ENCODE measurements at places on chromosomes 1 and 21.

- no peak for DNase-seq
Observed at GRCh38 chr1:206447792-206448191, 22.5 kb upstream of the IKBKE start.

DNA sequence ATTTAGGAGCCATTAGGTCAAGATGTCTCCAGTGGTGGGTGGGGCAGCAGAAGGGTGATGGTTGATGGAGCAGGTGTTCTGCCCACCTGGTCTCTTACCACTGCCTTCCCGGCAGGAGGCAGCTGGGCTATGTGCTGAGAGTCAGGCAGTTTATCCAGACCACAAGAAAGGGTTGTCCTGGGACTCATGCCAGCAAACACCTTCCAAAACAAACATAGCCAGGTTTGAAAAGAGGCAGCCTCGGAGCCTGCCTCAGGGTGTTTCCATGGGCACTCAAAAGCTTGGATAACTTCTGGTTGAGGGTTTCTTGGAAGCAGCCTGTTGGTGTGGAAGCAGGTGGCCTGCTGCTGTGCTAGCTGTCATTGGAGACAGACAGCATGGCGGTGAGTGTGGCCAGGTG lies 187.2 kb downstream of the PCP4 start:
- DNase-seq, result no peak

GRCh38 chr1:214027498-214027897 lies 39.7 kb downstream of the PROX1 start:
- no peak for DNase-seq

- DNase-seq, result no peak
Observed at GRCh38 chr1:202165942-202166843, 5.8 kb upstream of the PTPN7 start.

DNA sequence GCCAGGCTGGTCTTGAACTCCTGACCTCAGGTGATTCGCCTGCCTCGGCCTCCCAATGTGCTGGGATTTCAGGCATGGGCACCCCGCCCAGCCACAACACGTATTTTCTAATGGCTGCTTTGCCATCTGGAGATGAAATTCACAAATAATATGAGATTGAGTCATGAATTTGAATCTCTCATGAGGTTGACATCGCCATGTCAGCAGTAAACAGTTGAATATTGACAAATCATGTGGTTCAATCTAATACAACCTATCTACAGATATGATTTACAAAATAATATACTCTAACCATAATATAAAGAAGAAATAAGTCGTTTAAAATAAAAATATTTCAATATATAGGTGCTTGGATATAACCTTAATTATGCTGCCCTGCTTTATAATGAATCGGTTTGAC lies 42.1 kb downstream of the MYOM3 start:
- DNase-seq, result no peak

- DNase-seq, result no peak
Observed at GRCh38 chr1:40314721-40315238, 2.3 kb downstream of the COL9A2 start.

DNA sequence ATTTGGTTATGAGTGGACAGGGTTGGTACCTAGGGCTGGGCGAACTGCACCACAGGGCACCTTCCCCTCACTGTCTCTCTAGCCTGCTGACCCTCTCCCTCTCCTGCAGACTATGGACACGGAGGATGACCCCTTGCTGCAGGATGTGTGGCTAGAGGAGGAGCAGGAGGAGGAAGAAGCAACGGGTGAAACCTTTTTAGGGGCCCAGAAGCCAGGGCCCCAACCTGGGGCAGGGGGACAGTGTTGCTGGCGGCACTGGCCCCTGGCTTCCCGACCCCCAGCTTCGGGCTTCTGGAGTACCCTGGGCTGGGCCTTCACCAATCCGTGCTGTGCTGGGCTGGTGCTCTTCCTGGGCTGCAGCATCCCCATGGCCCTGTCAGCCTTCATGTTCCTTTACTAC lies 21.9 kb downstream of the DISP3 start:
- DNase-seq, result no peak

- no peak for DNase-seq
Observed at GRCh38 chr1:116532671-116533428, 38.0 kb downstream of the CD58 start.

GRCh38 chr1:11967028-11967547 lies 13.2 kb upstream of the MFN2 start:
- DNase-seq, result no peak

GRCh38 chr21:19810779-19811178 lies 1187.4 kb upstream of the NCAM2 start:
- DNase-seq, result no peak

GRCh38 chr1:23369335-23370013 lies at the start of gene ZNF436:
Gene ZNF436, minus strand, starts transcription at chr1:23369836. Its CDS starts 1,831 bp downstream, at chr1:23368005.
- DNase-seq, result peak; percentile 21
